ENCODE measurements at places on chromosomes 12 and 14. TPM values are rescaled to one million over a fixed set of nuclear protein-coding genes. Genes with fewer than 3 reads are reported as not detected.

GRCh38 chr12:47617476-47617875 lies 88.4 kb downstream of the RPAP3 start:
- H3K4me1 ChIP-seq, result no peaks in the 10 kb centered on the region
- no peak for DNase-seq
- H3K27me3 ChIP-seq, result no peaks in the 10 kb centered on the region
- H3K36me3 ChIP-seq, result no peaks in the 10 kb centered on the region

DNA sequence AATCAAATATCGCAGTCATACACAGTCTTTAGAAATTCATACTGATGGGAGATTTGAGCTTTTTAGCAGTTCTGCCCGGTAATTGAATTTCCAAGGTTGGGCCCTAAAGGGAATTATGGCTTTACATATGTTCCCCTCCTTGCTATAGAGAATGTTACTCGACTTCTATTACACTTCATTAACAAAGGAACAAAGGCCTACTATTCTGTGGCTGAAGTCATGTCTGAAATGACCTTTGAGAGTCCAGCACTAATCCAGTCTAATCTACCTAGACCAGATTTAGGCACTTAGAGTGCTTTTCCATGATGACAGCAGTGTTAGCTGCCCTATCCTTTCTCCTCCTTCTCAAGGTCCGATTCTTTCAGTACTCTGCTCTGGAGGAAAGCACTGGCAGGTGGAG lies 305.3 kb downstream of the MED13L start:
- no peaks in the 10 kb centered on the region for H3K27me3 ChIP-seq
- H3K27ac ChIP-seq, result no peak overlapping the region

DNA sequence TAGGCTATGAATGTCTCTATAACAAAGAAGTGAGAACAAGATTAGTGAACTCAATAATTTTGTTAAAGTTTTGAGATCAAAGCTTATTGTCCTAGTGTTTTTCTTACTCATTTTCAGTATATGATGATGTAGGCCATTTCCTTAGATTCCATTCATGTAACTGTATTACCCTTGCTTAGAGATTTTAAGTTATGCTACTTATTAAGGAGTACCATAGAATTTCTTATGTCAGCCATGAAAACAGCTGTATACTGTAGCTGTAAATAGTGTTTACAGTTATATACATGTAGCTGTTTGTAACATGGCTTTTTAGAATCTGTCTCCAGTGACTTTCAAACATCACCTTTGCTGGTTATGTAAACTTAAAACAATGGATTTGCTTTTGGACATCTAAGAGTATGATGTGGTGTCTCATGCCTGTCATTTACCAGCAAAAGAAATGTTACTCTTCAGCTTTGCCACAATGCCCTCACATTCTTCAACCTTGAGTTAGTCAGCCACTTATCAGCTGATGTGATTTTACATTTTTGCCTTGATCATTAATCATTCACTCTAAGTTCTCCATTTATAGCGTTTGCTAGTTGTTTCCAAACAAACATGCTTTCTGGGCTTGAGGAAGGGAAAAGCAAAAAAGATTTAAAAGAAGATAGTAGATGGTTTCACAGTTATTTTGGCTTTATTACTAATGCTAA lies 55.5 kb downstream of the SLC16A7 start:
- peaks cover 4% of the 10 kb centered on the region for H3K36me3 ChIP-seq
- H3K27me3 ChIP-seq, result no peaks in the 10 kb centered on the region
- no peak overlapping the region for H3K27ac ChIP-seq
- DNase-seq, result no peak

DNA sequence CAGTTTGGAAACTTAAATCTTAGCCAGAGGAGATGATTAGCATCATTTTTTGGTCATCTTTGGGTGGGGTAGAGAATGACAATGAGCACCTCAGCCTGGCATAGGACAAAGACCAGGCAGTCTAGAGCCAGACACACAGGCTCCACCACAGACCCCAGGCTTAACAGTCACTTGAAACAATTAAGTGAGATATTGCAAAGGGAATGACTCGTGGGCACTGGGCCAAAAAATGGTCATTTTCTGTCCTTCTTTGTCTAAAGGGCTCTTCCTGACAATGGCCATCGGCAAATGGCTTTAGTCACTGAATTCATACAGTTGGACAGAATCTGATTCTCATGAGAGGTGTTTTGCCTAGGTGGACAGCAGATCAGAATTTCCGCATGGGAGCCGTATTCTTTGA lies 78.0 kb upstream of the DICER1 start:
- H3K27me3 ChIP-seq, result no peaks in the 10 kb centered on the region
- H3K27ac ChIP-seq, result no peak overlapping the region
- H3K4me1 ChIP-seq, result peaks cover 35% of the 10 kb centered on the region

DNA sequence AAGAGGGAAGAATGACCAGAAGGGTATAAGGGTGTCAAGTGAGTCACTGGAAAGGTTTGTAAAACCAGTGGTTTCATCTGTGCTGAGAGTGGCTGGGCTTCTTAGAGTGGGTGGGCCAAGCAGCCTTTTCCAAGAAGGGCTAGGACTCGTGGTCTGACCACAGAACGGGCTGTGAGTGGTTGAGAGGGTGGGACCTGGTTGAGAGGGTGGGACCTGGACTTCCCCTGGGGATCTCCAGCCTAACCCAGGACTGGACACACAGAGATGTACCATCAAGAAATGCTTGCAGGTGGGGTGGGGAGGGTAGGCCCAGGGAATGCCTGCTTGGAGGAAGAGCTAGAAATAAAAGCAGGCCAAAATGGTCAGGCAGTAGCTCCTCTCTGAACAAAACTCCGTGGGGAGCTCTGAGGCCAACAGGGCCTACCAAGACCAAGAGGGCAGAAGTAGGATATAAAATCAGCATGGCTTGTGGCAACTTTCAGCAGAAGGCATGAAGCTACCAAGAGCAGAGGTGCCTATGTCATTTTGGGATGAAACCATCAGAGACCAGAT lies 140.5 kb downstream of the FOXN3 start:
- H3K27me3 ChIP-seq, result no peaks in the 10 kb centered on the region
- no peaks in the 10 kb centered on the region for H3K36me3 ChIP-seq
- DNase-seq, result no peak
- no peaks in the 10 kb centered on the region for H3K4me1 ChIP-seq

DNA sequence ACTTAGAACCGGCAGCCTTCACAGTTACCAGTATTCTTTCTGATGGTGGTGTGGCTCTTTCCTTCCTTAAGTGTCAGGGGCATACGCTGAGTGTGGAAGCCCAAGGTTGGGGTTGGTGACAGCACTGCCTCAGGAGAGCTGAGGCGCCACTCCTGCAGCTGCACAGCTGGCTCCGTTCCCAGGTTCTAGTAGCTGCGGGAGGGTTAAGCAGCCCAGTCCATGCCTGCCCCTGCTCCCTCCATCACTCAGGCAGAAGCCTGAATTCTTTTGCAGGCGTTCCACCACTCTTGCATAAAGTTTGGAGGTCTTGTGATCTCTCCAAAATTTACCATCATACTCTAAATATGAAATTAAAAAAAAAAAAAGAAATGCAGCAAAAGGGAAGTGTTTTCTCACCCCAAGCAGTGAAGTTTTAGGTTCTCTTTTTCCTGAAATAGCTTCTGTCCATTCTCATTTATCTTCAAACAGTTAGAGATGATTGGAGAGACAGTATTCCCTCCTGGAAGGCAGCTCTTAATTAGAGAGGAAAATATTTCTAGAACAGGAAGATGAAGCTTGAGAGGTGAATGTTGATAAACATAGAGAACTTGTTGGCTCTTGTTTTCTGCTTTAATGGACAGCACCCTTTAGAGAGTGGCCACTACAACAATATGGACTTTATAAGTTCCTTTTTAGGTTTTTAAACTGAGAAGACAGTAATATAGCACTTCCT lies 136.1 kb downstream of the FGD4 start:
- peak overlapping the region; percentile 63 for H3K27ac ChIP-seq
- H3K4me1 ChIP-seq, result peaks cover 29% of the 10 kb centered on the region
- peak; percentile 75 for DNase-seq
- H3K27me3 ChIP-seq, result no peaks in the 10 kb centered on the region
- H3K36me3 ChIP-seq, result no peaks in the 10 kb centered on the region

- no peaks in the 10 kb centered on the region for H3K27me3 ChIP-seq
- H3K36me3 ChIP-seq, result peaks cover 43% of the 10 kb centered on the region
- H3K4me1 ChIP-seq, result peaks cover 71% of the 10 kb centered on the region
- peak; percentile 67 for DNase-seq
Observed at GRCh38 chr12:53073881-53074280, 5.3 kb downstream of the SPRYD3 start.

DNA sequence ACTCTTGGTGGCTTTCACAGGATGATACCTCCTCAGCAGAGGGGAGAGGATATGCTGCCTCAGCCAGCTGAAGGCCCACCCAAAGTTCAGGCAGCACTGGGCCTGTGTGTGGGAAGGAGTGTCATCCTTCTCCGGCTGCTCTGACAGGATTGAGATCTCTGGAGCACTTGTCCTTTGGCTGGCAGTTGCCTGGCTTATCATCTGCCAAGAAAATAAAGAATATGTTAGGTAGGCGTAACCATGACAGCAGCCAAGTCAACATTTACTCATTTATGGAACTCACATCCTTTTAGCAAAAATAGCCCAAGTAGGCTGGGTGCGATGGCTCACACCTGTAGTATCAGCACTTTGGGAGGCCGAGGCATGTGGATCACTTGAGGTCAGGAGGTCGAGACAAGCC lies 68.5 kb downstream of the PPFIBP1 start:
- H3K4me1 ChIP-seq, result peaks cover 56% of the 10 kb centered on the region
- H3K4me3 ChIP-seq, result no peak overlapping the region
- H3K27ac ChIP-seq, result peak overlapping the region; percentile 69
- H3K36me3 ChIP-seq, result no peaks in the 10 kb centered on the region
- no peaks in the 10 kb centered on the region for H3K27me3 ChIP-seq
- no peak for DNase-seq

DNA sequence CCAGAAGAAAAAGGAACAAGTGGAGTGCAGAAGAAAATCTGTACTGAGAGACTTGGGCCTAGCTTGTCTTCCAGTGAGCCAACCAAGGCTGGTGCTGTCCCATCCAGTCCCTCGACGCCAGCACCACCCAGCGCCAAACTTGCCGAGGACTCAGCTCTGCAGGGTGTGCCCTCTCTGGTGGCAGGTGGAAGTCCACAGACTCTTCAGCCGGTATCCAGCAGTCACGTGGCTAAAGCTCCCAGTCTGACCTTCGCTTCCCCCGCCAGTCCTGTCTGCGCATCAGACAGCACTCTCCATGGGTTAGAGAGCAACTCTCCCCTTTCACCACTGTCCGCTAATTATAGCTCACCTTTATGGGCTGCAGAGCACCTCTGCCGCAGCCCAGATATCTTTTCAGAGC lies 15.6 kb downstream of the CIPC start:
- DNase-seq, result no peak
- no peak overlapping the region for H3K4me3 ChIP-seq
- H3K36me3 ChIP-seq, result peaks cover 52% of the 10 kb centered on the region
- H3K4me1 ChIP-seq, result peaks cover 27% of the 10 kb centered on the region
- H3K27ac ChIP-seq, result peak overlapping the region; percentile 49
- no peaks in the 10 kb centered on the region for H3K27me3 ChIP-seq

- no peak overlapping the region for H3K27ac ChIP-seq
- H3K36me3 ChIP-seq, result no peaks in the 10 kb centered on the region
- H3K27me3 ChIP-seq, result no peaks in the 10 kb centered on the region
- DNase-seq, result no peak
Observed at GRCh38 chr14:39956372-39956771, 524.1 kb upstream of the FBXO33 start.

DNA sequence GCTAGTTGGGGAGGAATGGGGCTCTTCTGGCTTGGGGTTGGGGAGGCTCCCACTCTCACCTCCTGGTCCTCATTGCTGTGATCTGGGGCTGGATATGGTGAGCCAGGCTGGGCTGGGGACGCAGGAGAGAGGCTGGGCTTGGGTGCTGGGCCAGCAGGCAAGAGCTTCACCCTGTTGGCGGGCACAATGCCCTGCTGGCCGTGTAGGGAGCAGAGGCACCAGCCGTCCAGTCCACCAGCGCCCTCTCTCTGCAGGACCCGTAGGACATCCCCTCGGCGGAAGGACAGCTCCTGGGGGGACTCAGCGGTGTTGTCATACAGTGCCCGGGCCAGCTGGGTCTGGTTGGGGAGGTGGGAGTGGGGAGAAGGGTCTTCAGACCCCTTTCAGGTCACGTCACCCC lies 4.5 kb downstream of the EFS start:
- no peak for DNase-seq
- peak overlapping the region; percentile 55 for H3K27ac ChIP-seq
- peaks cover 46% of the 10 kb centered on the region for H3K4me1 ChIP-seq
- peaks cover 10% of the 10 kb centered on the region for H3K27me3 ChIP-seq
- H3K4me3 ChIP-seq, result no peak overlapping the region
- peaks cover 32% of the 10 kb centered on the region for H3K36me3 ChIP-seq

GRCh38 chr12:44875954-44876543 lies at the start of gene NELL2:
Gene NELL2 (minus strand): TSS chr12:44876315. CDS start chr12:44875869, 446 bp downstream.
- no peak within 1 kb of the TSS for H3K27ac ChIP-seq
- H3K4me3 ChIP-seq, result peak within 1 kb of the TSS; percentile 73
- peaks cover 27% of the 10 kb centered on the region for H3K4me1 ChIP-seq
- peaks cover 47% of the 10 kb centered on the region for H3K27me3 ChIP-seq

DNA sequence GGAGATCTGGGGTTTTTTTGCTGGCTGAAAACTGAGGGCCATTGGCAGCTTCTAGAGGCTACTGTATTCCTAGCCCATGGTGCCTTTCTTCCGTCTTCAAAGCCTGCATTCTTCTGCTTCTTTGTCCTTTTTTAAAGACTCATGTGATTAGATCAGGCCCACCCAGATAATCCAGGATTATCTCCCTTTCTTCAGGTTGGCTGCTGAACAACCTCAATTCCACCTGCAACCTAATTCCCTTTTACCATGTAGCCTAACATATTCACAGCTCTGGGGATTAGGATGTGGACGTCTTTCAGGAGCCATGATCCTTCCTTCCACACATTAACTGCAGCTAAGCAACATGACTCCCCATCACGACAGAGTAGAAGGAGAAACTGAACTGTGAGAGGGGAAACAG lies 985.5 kb downstream of the DIO2 start:
- H3K36me3 ChIP-seq, result no peaks in the 10 kb centered on the region
- H3K4me1 ChIP-seq, result no peaks in the 10 kb centered on the region
- H3K27ac ChIP-seq, result no peak overlapping the region
- DNase-seq, result no peak
- no peak overlapping the region for H3K4me3 ChIP-seq
- no peaks in the 10 kb centered on the region for H3K27me3 ChIP-seq

GRCh38 chr12:93668919-93669418 lies 8.2 kb upstream of the CRADD start:
- H3K4me1 ChIP-seq, result no peaks in the 10 kb centered on the region
- H3K27me3 ChIP-seq, result no peaks in the 10 kb centered on the region
- no peak for DNase-seq
- no peak overlapping the region for H3K4me3 ChIP-seq

- H3K27me3 ChIP-seq, result no peaks in the 10 kb centered on the region
- no peak overlapping the region for H3K4me3 ChIP-seq
- no peak for DNase-seq
- no peak overlapping the region for H3K27ac ChIP-seq
- no peaks in the 10 kb centered on the region for H3K4me1 ChIP-seq
Observed at GRCh38 chr14:82915381-82915780, 1381.7 kb upstream of the SEL1L start.

Gene LRTM2
- not detected for total RNA-seq

Gene NEUROD4
- not detected for total RNA-seq

Gene CDK17
- 93.3 TPM for total RNA-seq

Gene LTB4R
- 135 TPM for total RNA-seq

Gene TESPA1
- total RNA-seq, result 0.80 TPM

Gene TSPAN19
- not detected for total RNA-seq

Gene VASH1
- total RNA-seq, result 0.68 TPM
